G401 (cell line): ENCODE measurements at places on chromosomes 1 and 21. TPM values are rescaled to one million over a fixed set of nuclear protein-coding genes. Genes with fewer than 3 reads are reported as not detected.

DNA sequence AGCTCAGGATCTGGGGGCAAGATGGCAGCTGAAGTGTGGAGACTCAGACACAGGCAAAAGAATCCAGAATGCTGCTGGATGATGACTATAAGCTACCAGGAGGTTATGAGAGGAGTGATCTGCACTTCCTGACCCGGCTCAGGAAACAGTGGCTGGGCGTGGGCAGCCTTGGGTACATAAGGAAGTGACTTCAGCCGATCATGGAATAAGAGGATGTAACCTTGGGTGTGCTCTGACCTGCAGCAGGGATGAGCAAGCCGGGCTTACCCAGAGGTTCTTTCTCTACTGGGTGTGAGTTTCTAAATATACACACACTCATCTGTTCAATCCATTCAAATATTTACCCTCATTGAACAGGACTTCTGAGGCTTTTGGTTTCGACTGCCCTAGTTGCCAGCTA lies 62.7 kb downstream of the CD34 start:
- no peak for DNase-seq

GRCh38 chr1:3016641-3017439 lies 4.4 kb upstream of the ACTRT2 start:
- no peak for DNase-seq

GRCh38 chr1:224632381-224632871 lies 16.3 kb downstream of the CNIH3 start:
- peak; percentile 69 for DNase-seq

DNA sequence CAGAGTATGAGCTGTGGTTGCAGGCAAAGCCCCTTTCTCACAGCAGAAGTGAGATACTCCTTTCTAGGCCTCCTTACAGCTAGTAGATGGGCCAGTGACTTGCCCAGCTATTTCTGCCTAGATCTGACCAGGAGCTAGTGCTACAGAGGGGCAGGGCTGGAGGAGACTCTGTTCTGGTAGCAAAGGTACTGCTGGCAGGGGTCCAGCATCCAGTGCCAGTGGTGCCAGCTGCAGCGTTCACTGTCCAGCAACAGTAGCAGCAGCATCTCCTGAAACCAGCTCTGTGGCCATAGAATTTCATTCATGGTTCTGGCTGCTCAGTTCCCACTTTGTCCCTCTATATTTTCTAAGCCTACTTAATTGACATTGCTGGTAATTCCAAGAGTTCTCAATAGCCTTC lies 62.5 kb upstream of the CNN3 start:
- DNase-seq = no peak

DNA sequence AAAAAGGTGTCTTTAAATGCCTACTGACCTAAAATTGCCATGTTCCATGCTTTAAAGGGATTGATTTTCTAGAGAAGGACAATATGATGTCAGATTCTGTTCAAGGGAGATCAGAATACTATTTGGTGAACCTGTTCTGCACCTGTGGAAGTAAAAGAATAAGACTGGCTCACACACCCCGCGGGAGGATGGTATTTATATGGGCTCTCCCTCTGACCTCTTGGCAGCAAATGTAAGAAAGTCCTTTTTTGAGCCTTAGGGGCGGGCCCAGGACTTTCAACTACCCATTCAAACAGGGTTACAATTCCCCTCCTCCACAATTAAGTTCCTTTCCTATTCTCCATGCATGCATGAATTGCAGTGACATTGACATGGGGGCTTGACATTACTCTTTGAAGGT lies 42.1 kb downstream of the WASF2 start:
- no peak for DNase-seq

- DNase-seq = no peak
Measured at GRCh38 chr21:42108554-42109340, 37.6 kb downstream of the UMODL1 start.

DNA sequence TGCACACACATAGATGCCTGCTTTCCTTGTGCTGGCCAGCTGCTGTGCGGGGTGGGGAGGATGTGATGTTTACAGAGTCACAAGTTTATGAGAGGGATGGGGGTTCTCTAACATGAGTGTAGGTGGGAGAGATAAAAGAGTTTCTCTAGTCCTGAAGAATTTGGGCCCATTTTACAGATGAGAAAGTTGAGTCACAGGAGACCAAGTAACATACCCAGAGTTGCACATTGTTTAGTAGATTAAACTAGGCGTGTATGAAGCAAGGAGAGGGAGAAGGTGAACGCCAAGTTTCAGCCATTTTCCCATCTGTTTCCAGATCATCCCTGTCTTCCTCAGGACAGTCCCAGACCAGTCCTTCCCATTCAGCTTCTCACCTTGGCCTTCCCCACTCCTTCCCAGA lies 126.7 kb downstream of the EPHB2 start:
- DNase-seq = no peak

- DNase-seq = no peak
Measured at GRCh38 chr1:54623216-54624007, at the start of gene FAM151A. Gene FAM151A, minus strand, starts transcription at chr1:54623525. Its CDS starts 130 bp downstream, at chr1:54623395.

GRCh38 chr1:15826810-15827507 lies 19.5 kb upstream of the UQCRHL start:
- no peak for DNase-seq

DNA sequence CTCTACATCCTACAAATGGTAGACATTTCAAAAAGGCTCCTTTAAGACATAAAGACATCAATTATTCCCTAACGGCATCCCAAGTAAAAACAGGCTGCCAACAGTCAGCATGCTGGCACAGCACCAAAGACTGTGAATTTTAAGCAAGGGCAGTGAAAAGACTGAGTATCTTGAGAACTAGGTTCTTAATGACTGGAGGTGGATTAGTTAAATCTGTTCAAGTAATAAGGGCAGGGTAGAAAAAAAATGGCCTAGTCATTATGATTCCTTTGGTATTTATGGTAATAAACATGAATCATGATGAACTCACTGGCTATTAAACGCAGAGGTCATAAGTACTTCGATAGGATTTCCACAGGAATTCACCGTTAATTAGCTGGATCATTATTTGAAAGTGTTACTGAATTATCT lies 75.2 kb downstream of the KIFAP3 start:
- peak; percentile 60 for DNase-seq

- no peak for DNase-seq
Measured at GRCh38 chr21:45632637-45633251, 10.8 kb upstream of the PCBP3 start.

DNA sequence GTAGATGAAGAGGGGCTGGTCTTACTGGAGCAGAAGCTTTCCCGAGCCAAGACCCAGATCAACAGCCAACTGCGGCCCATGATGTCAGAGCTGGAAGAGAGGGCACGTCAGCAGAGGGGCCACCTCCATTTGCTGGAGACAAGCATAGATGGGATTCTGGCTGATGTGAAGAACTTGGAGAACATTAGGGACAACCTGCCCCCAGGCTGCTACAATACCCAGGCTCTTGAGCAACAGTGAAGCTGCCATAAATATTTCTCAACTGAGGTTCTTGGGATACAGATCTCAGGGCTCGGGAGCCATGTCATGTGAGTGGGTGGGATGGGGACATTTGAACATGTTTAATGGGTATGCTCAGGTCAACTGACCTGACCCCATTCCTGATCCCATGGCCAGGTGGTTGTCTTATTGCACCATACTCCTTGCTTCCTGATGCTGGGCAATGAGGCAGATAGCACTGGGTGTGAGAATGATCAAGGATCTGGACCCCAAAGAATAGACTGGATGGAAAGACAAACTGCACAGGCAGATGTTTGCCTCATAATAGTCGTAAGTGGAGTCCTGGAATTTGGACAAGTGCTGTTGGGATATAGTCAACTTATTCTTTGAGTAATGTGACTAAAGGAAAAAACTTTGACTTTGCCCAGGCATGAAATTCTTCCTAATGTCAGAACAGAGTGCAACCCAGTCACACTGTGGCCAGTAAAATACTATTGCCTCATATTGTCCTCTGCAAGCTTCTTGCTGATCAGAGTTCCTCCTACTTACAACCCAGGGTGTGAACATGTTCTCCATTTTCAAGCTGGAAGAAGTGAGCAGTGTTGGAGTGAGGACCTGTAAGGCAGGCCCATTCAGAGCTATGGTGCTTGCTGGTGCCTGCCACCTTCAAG lies 57.3 kb downstream of the LAMC2 start:
- DNase-seq = no peak

- no peak for DNase-seq
Measured at GRCh38 chr1:7940745-7941436, at the start of gene TNFRSF9. Gene TNFRSF9, minus strand, starts transcription at chr1:7940839. Its CDS starts 845 bp downstream, at chr1:7939994.

DNA sequence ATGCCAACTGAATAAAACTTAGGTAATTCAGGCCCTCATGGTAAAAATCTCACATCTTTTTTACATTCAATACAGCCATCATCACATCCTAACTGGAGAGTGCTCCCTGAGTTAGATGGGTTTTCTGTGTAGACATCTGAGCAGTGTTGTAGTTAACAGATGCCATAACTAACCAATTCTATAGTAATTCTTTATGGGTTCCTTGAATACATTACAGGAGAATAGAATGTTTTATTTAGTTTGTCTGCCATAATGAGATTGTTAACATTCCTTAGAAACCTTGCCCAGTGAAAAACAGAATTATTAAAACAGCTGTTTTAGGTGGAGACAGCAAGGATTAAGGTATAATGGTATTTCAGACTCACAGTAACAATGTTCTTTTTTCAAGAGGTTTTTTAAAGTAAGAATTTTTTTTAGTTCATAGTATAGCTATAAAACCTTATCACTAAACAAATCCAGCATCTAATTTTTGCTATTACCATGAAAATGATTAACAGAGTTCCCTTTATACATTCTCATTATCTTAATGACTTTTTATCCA lies 95.3 kb downstream of the ATP5PO start:
- no peak for DNase-seq

DNA sequence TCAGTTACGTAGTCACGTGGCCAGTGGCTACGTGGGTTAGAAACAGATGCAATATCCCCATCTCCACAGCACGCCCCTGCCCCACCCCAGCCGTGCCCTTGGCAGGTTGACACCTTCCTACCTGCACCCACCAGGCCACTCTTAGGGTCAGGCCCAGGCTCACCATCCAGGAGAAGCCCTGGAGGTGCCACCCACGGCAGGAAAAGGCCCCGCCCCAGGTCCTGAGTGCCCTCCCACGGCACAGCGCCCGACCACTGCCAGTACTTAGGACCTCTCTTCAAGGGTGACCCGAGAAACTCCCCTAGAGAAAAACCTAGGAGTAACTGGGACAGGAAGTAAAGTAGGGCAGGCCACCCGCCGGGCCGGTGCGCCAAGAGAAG lies 1.5 kb downstream of the C1orf35 start:
- no peak for DNase-seq

DNA sequence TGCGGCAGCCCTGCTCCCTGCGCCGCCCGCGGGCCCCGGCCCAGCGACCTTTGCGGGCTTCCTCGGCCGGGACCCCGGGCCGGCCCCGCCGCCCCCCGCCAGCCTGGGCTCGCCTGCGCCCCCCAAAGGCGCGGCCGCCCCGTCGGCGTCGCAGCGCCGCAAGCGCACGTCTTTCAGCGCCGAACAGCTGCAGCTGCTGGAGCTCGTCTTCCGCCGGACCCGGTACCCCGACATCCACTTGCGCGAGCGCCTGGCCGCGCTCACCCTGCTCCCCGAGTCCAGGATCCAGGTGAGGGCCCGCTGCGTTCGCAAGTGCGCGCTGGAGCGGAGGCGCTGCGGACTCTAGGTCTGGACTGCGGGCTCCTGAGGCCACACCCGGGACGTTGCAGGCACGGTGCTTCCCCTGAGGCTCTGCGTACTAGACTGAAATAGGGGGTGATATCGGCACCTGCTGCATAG lies 351 bp downstream of the MIXL1 start:
- peak; percentile 37 for DNase-seq

- DNase-seq = no peak
Measured at GRCh38 chr1:183230413-183230812, 44.3 kb downstream of the LAMC2 start.

- DNase-seq = no peak
Measured at GRCh38 chr1:76465030-76465429, 390.5 kb downstream of the ST6GALNAC3 start.

DNA sequence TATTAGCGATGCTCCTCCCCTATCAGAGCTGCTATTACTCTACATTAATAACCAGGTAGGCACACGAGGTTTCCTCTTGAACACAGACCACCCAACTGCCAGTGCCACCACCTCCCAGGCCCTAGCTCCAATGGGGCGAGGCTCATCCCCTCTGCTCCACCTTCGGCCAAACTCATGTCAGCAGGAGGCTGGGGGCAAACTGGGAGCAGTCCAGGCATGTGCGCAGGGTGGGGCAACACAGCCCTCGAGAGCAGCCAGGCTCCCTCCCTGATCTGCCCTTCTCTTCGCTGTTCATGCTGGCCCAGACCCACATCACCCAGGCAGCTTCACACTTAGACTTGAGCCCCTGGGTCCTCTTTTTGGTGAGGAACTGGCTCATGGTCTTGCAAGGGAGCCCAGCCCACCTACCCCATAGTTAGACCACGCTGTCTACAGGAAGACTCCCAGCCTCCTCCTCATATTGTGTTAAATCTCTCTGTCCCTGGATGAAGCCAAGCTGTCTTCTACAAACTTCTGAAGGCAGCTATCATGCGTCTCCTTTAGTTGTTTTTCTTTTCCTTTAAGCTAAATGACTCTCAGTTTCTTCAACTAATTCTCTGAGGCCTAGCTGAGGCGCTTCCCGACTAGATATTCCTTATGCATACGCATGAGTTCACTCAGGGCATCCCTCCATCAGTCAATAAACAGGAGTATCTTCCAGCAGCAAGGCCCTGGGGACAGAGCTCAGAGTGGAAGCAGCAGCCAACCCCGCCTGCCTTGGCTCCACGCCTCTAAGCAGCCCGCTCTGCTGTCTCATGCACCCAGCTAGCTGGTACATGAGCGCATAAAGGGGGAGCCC lies 12.0 kb downstream of the TMEM9 start:
- no peak for DNase-seq

DNA sequence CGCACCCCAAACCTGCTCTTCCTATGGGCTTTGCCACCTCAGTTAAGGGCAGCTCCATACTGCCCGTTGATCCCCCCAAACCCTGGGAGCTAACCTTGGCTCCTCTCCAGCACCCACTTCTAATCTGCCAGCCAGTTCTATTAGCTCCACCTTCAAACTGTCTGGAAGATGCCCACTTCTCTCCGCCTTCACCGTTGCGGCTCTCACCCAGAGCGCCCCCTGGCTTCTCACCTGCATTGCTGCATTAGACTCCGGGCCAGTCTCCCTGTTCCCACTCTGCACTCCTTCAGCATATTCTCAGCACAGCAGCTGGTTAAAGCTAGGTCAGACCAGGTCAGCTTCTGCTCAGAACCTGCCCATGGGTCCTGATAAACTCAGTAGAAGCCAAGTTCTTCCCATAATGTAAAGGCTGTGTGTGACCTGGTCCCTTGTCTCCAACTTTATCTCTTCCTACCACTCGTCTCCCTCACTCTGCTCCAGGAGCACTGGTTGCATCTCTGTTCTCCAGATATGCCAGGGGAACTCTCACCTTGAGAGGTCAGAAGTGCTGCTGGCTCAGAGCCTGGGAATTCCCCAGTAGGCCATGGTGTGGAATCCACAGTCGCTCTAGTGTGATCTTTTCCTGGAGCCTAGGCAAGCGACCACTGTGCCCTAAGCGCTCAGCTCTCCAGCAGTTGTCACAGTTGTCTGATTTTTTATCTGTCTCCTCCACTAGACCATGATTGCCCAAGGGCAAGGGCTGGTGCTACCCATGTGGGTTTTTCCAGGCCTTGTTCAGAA lies 150.3 kb downstream of the HMGB4 start:
- DNase-seq = peak; percentile 10

The PRKAA2 gene
- total RNA-seq = not detected in 2 replicates

The RGS8 gene
- not detected in 2 replicates for total RNA-seq

The ISG15 gene
- 213 and 304 TPM in 2 replicates for total RNA-seq

The DESI2 gene
- total RNA-seq = 64.6 and 103 TPM in 2 replicates

The TESK2 gene
- 4.3 and 7.6 TPM in 2 replicates for total RNA-seq

The SPRR3 gene
- not detected in 2 replicates for total RNA-seq

The NBPF6 gene
- not detected in 2 replicates for total RNA-seq

The NASP gene
- total RNA-seq = 191 and 201 TPM in 2 replicates
